ENCODE measurements at places on chromosomes 1 and 21.

DNA sequence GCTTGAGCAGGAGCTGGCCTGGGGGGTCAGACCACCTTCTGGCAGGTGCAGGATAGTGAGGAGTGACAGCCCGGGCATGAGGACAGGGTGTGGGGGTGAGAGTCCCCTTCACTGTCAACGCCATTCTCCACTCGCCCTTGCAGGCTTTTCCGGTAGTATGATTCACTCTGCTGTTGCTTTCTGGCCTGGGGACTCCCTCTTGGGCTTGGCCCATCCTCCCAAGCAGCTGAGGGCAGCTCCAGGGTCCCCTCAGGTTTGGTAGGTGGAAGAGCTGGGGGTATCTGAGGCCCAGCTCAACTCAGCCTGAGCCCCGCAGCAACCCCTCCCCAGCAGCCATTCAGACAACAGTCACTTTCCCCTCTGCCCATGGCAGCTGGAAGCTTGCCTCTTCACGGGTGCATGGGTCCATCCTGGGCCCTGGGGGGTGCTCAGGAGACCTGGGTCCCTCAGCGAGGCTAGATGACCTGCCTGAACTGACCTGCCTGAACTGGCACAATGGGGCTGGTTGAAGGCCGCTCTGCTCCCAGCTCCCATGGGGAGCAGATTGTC is 1.3 kb downstream of the CLDN19 start:
- no peak for DNase-seq

GRCh38 chr1:204287466-204287891 is 72.2 kb downstream of the PLEKHA6 start:
- no peak for DNase-seq

GRCh38 chr1:221458447-221459156 is 283.3 kb downstream of the DUSP10 start:
- DNase-seq = no peak

DNA sequence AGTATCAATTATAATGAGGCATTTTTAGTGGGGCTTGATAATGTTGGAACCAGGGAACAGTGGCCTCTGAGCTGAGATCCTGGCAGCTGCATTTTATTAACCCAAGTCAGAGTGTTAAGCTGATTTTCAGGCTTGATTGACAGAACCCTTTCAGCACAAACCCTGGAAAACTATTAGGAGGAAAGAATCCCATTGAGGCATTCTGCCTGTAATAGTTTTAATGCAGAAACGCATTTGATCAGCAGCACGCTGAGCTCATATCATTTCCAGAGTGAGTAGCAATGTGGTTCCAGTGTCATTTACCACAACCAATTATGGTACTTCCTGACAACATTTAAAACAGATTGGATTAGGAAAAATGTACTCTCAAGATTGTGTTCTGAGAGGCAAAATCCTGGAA is 78.3 kb upstream of the BARHL2 start:
- DNase-seq = no peak

GRCh38 chr1:31423418-31423947 is 10.5 kb downstream of the SERINC2 start:
- DNase-seq = no peak

DNA sequence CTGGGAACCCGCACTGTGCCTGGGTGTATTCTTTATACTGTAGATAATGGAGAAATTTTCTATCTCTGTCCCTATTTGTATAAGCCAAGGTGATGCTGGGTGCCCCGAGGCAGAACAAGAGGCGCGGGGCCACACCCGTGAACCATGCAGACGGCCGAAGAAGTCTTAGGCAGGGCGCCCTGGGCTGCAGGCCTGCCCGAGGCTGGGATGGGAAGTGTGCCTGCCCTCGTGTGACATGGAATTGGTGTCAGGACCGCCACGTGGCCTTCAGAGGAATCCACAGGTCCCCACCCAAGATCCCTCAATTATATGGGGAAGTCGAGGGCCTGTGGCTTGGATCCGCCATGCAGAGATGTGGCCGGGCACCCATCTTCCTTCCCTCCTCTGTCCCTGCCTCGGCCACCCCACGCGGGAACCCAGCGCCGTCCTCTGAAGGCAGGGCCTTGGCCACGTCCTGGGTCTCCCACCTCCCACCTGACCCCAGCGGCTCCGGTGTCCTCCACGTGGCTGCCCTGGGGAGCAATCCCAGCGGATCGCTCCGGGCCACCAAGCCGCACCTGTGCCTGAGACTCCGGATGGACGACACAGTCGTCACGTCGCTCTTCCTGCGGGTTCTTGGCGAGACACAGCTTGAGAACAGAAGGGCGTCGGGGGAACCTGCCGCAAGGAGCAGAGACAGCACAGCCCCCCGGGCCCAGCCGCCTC is 19.9 kb upstream of the ARHGEF16 start:
- DNase-seq = no peak

GRCh38 chr21:46616050-46616449 is 11.2 kb upstream of the S100B start:
- DNase-seq = no peak

DNA sequence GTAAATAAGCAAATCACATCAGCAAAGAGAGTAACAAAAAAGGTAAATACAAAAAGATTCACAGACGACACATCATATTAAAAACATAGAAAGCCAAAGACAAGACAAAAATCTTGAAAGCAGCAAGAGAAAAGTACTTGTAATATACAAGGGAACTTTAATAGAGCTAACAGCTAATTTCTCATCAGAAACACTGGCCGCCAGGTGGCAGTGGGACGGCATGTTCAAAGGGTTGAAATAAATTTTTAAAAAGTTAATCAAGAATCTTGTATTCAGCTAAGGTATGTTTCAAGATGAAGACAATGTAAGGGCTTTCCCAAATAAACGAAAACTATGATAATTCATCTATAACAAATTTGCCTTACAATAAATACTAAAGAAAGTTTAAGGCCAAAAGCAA is 358.1 kb downstream of the LRRIQ3 start:
- no peak for DNase-seq

DNA sequence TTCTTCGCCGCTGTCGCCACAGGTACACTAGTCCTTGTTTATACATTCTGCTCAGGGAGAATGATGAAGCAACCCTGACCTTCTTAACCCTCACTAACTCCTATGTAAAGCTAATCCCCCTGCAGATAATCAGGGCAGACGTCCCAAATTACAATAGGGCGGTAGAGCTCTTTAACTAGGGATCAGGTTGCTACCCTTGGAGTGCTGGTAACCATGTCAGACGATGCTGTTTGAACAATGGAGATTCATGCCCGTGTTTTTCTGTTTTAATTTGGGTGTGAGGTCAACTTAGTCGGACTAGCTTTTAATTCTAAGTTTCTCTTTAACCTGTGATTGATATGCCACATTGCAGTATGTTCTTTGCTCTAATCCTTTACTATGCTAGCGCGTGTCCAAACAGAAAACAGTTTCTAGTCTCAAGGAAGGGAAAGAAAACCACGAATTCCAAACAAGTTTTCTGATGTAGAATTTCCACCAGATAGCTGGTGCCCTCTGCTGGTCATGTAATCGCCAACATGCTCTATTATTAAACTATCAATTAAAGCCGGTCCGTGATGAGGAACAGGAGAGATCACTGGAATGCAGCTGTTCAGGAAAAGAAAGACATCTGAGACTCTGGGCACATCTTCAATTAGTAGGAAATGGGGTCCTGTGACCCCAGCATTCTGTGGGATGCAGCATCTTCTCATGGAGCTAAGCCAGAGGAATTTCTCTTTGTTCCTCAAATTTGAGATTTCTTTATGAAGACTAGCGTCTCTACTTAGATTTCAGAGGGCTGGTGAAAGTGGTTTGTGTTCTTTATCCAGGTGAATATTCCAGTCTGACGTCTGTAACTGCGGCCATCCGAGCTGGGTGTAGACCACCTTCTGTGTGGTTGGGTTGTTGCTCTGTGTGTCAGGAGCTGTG is 18.3 kb upstream of the VAMP3 start:
- DNase-seq = peak; percentile 62

- DNase-seq = peak; percentile 61
Measured at GRCh38 chr1:147177611-147178380, 5.5 kb upstream of the PRKAB2 start.

DNA sequence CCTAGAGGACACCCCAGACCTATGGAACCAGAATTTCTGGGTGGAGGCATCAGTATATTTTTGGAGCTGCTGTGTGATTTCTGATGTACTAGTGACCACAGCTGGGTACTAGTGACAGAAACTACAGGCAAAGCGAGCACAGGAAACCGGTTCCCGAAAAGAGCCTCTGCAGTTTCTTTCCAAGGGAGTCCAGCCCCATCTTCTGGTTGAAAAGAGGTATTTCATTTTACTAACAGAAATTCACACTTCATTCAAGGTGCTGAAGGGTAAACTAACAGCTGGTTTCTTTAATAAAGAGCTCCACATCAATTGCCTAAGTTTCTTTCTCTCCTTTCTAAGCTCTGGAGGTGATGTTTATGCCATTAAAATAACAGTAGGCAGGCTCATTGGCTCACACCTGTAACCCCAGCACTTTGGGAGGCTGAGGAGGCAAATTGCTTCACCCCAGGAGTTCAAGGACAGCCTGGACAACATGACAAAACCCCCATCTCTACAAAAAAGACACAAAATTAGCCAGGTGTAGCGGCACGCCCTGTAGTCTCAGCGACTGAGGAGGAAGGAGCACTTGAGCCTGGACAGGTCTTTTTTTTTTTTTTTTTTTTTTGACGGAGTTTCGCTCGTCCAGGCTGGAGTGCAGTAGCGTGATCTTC is 22.0 kb downstream of the THAP3 start:
- peak; percentile 44 for DNase-seq

DNA sequence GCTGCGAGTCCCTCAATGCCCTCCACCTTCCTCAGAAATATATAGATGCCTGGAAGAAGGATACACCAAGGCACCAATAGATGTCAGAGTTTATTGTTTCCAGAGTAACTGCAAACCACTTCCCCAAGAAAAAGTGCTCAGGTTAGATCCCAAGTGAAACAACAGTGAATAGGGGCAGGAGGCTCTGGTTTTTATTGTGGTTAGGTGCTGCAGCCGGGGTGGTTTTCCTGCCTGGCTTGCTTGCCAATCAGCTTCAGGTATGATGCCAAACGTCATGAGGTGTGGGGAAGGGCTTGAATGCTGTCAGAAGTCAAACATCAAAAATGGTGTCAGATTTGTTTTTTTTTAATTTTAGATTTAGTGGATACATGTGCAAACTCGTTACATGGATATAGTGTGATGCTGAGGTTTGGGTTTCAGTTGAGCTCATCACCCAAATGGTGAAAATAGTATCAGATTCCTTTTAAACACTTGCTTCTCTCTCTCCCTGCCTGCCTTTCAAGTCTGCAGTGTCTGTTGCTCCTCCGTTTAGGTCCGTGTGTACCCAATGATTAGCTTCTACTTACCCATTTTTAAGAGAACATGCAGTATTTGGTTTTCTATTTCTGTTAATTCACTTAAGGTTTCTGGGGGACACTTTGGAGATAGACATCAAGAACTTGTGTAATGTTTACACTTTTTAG is 1317.0 kb downstream of the MRPL39 start:
- no peak for DNase-seq

DNA sequence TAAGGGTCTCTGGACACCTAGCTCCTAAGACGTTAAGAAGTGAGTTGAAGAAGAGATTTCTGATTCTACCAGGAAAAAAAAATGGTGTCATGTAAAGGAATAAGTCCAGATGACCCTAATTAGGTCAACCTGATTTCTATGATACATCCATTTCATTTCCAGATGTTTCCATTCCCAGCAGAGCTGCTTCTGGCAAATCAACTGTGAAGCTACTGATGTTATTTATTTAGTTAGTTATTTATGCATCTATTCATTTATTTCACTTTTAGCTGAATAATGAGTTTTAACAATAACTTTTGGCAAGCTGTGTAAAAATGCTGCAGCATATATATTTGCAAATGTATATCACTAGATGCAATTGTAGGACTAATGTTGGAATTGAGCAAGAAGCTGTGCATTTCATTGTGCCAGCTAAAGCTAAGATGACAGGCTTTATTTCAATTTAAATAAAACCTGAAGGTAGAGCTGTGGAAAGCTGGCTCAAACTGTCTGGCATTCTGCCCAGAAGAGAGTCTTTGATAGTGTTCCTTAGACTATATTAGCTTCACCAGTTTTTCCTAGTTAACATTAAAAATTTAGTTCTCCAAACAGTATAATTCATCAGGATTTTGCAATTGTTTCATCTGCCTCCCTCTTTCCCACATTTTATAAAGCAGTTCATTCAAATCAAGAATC is 1164.4 kb upstream of the ADGRL4 start:
- no peak for DNase-seq

- DNase-seq = peak; percentile 68
Measured at GRCh38 chr1:235866205-235866912, at the start of gene LYST. TSS of gene LYST (minus strand) at chr1:235866906. CDS start at chr1:235830417, 36,489 bp downstream.

DNA sequence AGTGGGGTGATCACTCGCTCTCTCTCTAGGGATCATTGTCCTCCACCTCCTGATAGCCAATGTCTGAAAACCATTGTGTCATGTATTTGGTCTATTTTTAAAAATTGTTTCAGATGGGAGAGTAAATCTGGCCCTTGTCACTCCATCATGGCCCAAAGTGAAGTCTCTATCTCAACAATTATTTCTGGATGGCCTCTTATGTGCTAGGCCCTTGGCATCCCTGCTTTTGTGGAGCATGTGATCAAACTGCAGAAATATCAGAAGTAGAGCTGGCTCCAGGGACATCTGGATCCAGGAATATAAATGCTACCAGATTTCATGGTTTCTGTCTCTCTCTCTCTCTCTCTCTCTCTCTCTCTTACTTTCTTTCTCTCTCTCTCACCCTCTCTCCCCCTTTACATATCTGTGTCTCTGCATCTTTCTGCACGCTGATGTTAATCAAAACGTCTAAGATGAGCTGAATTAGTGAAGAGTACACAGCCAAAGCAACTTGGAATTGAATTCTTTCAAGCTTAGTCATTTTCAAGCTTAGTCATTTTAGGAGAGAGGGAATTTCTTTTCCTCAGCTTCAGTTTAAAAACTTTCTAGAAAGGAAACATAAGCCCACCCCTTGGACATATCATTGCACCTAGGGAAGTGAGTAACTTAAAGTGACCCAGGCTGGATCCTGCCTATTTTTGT is 47.4 kb upstream of the DOCK7 start:
- DNase-seq = no peak

- no peak for DNase-seq
Measured at GRCh38 chr1:21182181-21182731, 5.6 kb upstream of the EIF4G3 start.

DNA sequence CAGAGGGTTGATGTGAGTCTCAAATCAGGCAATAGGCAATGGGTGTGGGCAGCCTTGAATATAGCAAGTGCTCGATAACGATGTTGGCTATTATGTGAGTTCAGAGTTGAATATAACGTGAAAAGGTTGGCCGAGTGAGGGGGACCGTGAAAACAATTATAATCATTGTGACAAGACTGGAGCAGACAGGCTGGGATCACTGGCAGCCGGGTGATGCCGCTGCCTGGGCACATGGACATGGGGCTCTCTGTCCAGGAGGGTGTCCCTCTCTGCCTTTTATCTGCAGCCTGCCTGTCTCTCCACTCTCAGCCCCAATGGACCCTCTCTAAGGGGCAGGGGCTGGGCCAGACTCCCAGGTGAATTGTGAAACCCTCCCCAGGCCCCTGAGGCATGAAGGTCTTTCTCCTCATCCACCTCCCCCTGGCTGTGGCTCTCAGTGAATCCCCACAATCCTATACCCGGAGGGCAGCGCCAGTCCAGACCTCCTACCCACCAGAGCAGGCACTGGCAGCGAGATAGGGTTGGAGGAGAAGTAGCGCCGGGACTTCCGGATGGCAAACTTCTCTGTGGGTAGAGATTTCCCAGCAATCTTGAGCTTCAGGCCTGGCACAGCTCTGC is 36.4 kb downstream of the TTC39A start:
- DNase-seq = no peak

- DNase-seq = no peak
Measured at GRCh38 chr1:101004061-101004460, 21.5 kb downstream of the DPH5 start.

All from adrenal gland (tissue), 19 donors.